Activated CD4-positive, alpha-beta T cell treated with anti-CD3 and anti-CD28 coated beads, Interleukin-2, amount 50 U/mL, for 4 hours (primary cell): ENCODE measurements at places on chromosomes 2 and 18.

GRCh38 chr2:128494307-128494639 lies 175.6 kb upstream of the HS6ST1 start:
- DNase-seq: no peak

GRCh38 chr2:171391532-171391931 lies 42.3 kb downstream of the METTL8 start:
- no peak for DNase-seq

- DNase-seq: no peak
These were observed 67.2 kb upstream of the HDAC4 start for GRCh38 chr2:239467956-239468490.

DNA sequence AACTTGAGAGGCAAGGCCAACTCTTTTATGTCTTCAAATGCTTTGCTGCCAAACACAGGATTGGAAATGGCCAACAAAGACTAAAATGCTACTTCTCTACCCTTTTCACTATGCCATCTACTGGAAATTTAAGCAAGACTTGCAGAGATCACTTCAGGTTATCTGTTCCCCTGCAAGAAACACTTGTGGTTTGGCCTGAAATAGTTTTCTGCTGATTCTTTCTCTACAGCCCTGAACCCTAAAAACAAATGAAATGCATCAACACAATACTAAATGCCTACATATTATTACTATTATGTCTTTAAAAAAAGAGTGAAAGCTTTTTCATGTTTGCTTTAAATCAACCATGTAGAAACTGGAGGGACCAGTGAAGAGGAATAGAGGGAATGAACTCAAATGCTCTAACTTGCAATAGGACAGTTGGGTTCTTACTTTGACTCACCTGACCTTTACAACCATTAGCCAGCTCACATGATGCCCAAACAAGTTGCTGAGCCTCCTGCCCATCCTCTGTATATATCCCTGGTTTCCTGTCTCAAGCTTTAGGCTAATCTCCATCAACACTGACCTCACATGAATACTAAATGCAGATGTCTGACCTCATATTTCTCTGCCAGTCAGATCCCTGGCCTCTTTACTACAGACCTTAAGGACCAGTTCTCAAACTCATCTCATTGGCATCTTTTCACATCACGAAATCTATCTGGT lies 17.5 kb upstream of the ADAM17 start:
- no peak for DNase-seq

GRCh38 chr2:168770796-168771195 lies 31.6 kb upstream of the NOSTRIN start:
- DNase-seq: no peak

DNA sequence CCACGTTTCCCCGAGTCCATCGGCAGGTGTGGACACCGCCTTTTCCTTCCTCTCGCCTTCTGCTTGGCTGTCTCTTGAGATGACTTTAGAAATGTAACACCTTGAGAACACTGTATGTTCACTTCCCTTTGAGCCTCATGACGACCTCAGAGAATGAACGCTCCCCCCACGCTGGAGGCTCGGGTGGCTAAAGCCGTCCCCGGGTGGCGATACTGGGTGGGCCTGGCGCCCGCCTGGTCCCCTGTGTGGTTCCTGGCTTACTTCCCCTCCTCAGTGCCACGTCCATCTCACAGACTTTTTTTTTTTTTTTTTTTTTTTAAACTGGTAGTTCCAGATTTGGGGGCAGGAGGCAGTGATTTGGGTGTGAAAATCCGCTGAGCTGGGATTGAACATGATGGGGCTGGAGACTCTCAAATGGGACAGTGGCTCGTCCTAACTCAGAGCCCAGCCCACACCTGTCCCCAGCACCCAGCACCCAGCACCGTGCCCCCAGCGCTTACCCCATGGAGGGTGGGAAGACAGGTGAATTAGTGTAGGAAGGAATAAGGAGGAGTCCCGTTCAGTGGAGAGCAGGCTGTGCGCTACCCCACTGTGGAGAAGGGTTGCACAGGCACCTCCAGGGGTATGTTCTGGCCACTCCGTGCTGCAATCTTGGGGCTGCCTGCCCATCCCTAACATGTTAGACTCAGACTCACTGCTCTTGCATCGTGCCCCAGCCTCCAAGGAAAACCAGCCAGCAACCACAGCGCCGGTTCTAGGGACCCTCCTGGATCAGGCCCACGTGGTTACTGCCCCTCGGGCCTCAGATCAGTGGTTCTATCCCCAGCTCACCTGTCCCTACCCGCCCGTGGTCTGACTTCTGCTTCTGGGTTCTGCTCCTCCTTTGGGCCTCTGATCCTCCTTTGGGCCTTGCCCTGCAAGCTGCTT lies 174.0 kb downstream of the ASB1 start:
- no peak for DNase-seq

GRCh38 chr2:240326246-240326645 lies 109.2 kb upstream of the GPC1 start:
- DNase-seq: no peak

DNA sequence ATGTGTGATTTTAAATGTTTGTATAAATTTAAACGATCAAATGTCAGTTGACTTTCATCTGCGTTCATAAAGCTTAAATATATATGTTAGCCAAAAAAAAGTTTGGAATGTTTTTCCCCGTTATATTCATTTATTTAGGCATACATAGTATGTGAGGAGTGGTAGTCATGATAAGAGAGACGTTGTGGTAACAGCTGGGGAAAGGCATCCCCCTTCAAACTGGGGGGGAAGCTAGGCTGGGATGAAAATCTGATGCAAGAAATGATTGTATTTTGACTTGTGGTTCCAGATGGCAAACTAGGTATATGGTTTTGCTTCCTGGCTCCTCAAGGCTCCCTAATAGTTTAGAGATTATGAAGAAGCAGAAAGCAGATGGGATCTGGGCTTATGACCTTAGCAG lies 30.1 kb downstream of the ITGA6 start:
- DNase-seq: no peak

DNA sequence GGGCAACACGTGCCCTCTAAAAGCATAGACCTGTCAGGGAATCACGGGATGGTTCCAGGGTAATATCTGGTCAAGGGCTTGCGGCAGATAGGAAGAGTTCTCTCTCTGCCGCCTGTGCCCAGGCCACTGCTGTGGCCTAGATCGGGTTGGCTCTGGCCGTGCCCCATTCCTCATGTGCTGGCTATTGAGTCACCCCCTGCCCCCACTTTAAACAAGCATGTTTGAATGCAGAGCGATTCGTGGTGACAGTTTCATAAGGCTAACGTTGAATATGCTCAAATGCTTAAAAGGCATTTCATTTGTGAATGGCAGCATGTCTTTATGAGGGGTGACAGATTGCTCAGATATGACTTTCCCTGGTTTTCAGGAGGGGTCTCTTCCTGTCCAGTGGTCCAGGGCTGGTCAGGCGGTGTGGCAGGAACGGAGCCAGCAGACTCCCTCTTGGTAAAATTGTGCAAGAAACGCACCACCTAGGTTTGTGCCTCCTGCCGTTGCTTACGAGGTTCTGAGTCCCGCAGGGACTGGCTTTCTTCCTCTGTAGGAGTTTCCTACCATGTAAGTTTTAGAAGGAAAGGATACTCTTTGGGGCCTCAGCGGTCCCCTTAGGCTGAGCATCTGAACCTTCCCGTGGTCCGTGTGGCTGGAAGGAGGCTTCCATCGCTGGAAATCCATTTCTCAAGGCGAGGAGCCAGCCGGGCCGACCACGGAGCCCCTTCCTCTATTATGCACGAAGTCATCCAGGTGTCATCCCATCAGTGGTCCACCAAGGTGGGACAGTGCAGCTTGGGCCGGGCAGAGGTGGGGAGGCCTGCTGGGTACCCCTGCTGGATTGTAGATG lies 50.2 kb downstream of the AGAP1 start:
- DNase-seq: no peak

- DNase-seq: no peak
These were observed 143.9 kb upstream of the FN1 start for GRCh38 chr2:215579809-215580208.

DNA sequence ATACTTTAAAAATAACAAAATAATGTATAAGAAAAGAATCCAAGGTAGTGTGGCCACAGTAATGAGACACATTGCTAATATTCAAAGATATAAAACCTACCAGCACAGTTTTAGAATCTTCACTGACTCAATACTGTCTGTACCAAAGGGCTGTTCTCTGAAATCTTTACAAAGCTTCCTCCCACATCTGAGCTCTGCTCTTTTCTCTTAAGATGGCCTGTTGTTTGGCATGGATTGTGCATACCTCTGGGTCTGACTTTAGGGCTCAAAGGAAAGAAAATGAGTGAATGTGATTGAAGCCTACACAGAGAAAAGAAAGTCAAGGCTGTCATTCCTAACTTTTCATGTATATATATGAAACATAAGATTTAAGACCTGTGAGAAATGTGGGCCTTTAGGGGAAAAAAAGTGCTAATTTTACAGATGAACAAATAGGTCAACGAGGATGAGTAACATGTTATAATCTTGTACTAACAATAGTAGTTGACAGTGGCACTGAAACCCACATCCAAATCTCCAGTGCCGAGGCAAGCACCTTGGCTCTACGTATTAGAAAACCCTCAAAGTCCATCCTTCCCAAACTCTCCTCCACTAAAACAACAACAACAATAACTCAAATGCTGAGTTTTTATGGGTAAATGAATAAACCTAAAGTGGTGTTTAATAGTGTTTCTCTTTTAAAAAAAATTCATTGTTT lies 114.2 kb downstream of the ZNF521 start:
- DNase-seq: no peak

GRCh38 chr2:48699348-48699930 lies 56.1 kb downstream of the LHCGR start:
- DNase-seq: no peak

DNA sequence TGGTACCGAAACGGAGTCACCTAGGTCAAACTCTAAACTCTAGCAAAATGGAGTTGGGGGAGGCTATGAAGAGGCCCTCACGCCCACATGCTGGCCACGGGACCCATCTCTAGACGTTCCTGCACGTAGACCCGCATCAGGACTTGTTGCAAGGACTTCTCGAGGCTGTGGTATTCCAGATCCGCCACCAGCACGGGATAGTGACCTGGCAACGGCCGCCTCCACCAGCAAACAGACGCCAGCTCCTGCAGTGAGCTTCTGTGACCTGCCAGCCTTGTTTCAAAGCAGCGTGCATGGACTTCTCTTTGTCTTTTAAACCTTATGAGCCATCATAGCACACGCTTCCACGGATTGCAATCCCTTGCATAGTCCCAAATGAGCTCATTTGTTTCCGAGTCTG lies 40.3 kb upstream of the RALBP1 start:
- no peak for DNase-seq

DNA sequence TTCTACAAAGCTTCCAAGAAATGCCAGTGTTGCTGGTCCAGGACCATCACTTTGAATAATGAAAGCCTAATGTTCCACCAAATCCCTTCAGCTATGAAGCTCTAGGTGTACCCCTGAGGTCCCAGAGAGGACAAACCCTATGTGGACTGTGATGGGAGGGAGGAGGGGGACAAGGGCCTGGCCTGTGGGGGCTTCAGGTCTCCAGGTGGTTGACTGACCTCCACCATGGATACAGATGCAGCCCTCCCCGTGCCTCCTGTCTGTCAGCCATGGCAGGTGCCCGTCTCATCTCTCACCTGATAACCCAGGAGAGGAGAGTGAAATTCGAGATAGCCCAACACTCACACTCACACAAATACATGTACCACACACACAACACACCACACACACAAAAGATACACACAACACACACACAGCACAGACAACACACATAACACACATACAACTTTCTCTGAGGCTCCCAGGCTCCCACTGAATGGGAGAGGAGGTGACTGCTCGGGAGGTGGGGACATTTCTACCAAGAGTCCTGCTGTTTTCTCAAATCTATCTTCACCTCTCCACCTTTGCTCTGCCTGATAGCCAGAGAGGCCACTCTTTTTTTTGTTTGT lies 12.8 kb upstream of the RHOB start:
- DNase-seq: no peak

GRCh38 chr18:66138642-66139041 lies 387.8 kb downstream of the CDH7 start:
- DNase-seq: no peak

- DNase-seq: no peak
These were observed 95.4 kb downstream of the LAMA1 start for GRCh38 chr18:7021994-7022840.

- no peak for DNase-seq
These were observed 908.2 kb downstream of the TSN start for GRCh38 chr2:122663620-122664019.

DNA sequence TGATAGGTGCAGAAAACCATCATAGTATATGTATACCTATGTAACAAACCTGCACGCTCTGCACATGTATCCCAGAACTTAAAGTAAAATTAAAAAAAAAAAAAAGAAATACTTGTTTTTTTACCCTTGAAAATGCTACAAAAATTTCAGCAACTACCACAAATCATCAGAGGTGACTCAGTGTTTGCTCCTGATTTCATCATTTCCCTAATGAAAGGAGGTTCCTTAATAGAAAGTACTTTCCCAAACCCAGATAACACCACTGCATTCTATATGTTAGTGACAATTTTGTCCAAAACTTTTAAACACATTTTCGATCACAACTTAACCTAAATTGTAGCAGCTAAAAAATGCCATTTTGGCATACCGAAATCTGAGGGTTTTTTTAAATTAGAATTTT lies 163.3 kb downstream of the SLC39A10 start:
- no peak for DNase-seq

DNA sequence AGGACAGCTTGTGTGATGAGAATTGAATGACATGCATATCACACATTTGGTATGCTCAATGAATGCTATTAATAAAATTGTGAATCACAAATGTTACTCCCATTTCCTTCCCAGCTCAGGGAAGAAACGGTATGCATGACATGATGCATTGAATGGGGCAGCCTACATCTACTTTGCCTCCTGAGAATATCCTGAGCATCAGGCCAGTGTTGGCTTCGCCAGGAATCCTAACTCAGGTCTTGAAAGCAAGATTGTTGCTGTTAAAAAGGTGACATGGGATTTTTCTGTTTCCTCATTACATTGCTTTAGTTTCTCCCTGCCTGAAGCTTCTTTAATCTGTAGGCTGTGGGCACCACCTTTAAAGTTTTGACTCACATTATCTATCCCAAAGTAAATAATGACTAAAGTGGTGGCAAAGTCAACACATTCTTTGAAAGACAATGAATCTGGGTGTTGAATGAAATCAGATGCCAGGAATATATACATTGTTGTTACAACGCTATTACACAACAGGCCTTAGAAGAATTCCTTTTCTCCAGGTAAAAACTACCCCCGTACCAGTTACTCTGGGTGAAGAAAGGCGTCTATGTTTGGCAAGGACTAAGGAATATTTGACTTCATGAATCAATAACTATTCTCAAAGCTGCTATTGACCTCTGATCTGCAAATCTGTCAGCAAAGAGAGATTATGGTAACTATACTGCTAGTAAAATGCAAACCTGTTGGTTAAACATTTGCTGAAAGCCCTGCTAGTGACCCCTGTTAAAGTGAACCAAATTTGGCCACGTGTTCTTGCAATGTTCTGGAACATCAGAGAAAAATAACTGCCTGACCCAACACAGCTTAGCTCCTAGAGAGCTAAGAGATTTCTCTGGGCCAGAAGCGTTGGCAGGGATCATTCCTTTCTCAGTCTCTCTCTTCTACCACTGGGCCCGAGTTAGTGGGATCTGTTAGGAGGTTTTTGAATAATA lies 30.5 kb upstream of the NEDD4L start:
- DNase-seq: no peak

- no peak for DNase-seq
These were observed 285.6 kb upstream of the SESTD1 start for GRCh38 chr2:179550214-179550613.
